Right ventricle myocardium inferior (tissue), 1 donor: ENCODE measurements at places on chromosomes 4 and X.

- no peak for DNase-seq
Observed at GRCh38 chrX:10126044-10126443, 30.7 kb upstream of the CLCN4 start.

DNA sequence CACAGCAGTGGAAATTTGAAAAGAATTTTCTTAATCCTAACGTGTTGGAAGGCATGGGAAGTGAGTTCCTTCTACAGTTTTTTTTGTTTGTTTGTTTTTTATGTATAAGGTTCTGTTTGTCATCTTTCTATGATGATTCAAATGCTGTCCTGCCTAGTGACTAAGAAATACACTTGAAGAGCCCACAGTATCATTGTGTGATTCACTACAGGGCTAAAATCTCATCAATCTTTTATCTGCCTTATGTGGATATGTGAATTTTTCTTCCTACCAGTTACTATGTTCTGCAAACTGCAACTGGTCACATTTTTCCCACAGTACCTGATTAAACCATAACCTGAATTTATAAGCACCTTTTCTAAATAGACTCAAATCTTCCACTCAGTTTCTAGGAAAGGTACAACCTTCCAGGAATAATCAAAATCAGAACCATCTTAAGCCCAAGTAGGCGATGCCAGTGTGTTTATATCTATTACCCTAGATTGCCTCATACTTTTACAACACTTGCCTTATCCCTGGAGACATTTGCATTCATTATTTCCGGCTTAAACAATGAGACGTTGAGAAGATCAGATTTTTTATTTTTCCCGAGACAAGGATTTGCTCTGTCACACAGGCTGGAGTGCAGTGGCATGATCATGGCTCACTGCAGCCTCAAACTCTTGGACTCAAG lies 214.6 kb upstream of the GALNT7 start:
- no peak for DNase-seq

- DNase-seq: no peak
Observed at GRCh38 chr4:183185018-183185417, 86.0 kb downstream of the WWC2 start.

GRCh38 chr4:48178931-48179330 lies 44.9 kb upstream of the TXK start:
- no peak for DNase-seq

DNA sequence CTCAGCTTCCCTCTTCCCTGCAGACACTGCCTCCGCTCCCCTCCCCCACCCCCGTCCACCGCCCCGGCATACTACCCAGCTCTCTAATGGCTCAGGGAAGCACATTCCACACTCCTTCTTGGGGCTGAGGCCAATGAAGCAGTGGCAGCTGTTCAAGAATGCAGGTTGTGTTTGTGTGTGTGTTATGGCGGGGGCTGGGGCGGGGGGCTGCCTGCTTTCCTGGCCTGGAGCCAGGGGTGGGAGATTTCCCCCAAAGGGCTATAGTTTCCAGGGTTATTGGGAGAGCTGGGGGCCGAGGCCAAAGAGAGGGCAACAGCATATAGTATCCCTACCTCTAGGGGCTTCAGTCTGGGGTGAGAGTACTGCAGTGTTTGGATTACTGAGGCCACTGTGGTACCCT lies 149.4 kb downstream of the EFNB1 start:
- no peak for DNase-seq

DNA sequence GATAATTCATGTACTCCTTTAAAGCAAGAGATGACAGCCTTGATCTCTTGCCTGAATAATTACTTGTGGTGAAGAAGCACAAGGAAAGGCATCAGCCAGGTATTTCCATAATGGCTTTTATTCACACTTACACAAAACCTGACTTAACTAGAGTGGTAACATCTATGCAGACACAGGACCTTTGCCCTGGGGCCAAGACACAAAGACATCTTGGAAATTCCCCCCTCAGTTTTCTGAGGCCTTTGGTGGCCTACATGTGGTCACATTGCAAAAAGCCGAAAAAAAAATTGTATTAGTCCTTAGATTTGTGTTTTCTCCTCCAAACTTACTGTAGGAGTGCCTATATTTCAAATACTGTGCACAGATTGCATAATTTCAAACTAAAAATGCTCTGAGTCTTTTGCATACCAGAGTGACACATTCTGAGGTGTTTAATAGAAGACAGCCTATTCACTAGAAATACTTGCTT lies 172.4 kb downstream of the PDGFC start:
- no peak for DNase-seq

DNA sequence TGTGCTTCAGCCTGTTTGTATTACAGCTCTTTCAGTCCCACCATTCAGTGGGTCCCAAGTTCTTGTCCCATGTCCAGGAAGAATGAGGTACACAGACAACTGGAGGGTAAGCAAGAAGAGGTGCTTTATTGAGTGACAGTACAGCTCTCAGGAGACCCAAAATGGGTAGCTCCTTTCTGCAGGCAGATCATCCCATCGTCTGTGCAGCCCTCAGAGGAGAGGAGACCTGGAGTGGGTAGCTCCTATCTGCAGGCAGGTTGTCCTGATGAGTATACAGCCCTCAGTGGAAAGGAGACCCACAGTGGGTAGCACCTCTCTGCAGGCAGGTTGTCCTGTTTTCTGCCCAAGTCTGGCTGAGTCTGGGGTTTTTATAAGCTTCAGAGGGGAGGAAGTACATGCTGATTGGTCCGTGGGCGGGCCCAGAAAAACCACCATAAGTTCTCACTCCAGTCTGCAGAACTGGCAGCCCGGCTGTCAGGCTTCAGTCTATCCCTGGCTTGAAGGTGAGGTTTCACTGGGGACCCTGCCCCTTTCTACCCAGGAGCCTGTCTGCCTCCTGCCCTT lies 18.0 kb downstream of the GRK4 start:
- DNase-seq: no peak

DNA sequence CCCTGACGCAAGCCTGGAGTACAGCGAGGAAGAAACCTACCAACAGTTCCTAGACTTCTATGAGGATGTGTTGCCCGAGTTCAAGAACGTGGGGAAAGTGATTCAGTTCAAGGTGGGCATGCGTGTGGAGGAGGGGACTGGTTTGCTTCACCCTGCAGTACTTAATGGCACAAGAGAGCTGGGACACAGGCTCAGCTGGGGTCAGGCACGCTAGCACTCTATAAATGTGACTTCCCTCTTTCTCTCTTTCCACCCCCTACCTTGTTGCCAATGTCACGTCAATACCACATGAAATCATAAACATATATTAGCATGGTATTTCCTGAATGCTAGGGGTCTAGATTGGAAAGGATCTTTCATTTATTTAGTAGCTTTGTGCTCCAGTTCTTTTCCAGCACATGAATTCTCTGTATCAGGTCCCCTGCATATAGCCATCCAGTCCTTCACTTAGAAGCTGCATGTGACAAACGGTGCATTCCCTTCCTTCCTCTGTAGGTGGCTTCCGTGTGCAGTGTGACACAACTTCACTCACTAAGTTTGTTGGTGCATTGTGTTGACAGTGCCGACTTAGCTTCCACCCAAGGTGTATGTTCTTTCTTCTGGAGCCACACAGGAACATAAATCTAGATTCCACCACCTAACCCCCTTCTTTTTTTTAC lies 25.6 kb downstream of the ZRSR2 start:
- DNase-seq: no peak

GRCh38 chr4:64670647-64671046 lies 261.4 kb upstream of the TECRL start:
- peak; percentile 39 for DNase-seq

DNA sequence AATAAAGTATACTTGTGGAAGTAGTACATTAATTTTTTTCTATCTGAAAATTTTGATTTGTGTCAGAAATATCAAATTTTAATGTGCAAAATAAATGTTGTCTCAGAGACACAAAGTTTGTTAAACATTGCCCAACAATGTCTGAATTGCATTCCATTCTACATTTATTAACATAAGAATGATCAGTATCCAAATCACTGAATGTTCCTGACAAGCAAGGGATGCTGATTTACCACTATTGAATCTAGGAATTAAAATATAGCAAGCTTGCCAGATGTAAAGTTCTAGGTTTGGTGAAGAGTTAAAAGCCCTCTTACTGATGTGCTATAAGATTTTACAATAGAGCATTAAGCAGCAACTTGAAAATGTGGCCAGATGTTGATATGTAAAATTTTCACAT lies 489.2 kb upstream of the CTSO start:
- DNase-seq: no peak

DNA sequence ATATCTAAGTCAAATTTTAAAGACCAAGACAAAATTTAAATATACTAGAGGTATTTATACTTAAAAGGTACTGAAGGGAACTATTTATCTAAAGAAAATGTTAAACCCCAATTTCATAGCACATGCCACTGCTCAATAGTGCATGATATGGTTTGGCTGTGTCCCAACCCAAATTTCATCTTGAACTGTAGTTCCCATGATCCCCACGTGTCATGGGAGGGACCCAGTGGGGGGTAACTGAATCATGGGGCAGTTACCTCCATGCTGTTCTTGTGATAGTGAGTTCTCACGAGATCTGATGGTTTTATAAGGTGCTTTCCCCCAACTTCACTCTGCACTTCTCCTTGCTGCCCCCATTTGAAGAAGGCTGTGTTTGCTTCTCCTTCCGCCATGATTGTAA lies 32.3 kb downstream of the MAML3 start:
- no peak for DNase-seq

GRCh38 chr4:37664696-37665095 lies 21.5 kb downstream of the RELL1 start:
- DNase-seq: no peak

- DNase-seq: no peak
Observed at GRCh38 chrX:9677098-9677739, 88.4 kb downstream of the GPR143 start.

DNA sequence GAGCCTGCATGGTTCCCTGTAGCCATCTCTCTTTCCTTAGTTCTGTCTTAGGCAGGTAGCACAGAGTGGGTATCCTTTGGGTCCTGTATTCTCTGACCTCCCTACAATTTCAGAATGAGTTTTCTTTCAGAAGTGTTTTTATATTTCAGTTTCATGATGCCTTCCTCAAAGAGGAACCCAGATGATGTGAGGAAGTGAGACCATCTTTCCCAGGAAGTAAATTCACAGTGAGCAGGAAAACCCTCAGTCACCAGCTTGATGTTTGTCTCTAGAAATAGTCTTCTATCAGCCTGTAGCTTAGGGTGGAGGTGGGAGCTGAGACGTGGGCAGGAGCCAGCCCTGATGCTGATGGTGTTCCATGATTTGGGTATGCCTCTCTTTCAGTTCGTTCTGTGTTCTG lies 16.9 kb downstream of the PLAC1 start:
- DNase-seq: no peak

DNA sequence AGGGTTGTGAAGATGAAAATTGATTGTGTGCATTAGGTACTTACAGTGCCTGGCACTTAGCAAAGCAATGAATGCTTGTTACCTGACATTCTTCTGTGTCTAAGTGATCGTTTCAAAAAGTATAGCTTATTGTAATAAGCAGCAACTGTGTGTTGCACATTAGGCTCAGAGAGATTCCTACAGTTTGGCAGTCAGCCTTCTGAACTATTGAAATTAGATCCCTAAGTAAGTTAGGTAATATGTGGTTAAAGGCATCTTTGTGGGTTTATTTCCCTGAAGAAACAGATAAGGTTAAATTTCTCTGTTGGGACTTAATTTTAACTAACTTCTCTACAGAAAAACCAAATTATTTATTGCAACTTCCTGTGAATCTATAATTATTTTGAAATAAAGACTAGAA lies 93.4 kb downstream of the REPS2 start:
- no peak for DNase-seq

DNA sequence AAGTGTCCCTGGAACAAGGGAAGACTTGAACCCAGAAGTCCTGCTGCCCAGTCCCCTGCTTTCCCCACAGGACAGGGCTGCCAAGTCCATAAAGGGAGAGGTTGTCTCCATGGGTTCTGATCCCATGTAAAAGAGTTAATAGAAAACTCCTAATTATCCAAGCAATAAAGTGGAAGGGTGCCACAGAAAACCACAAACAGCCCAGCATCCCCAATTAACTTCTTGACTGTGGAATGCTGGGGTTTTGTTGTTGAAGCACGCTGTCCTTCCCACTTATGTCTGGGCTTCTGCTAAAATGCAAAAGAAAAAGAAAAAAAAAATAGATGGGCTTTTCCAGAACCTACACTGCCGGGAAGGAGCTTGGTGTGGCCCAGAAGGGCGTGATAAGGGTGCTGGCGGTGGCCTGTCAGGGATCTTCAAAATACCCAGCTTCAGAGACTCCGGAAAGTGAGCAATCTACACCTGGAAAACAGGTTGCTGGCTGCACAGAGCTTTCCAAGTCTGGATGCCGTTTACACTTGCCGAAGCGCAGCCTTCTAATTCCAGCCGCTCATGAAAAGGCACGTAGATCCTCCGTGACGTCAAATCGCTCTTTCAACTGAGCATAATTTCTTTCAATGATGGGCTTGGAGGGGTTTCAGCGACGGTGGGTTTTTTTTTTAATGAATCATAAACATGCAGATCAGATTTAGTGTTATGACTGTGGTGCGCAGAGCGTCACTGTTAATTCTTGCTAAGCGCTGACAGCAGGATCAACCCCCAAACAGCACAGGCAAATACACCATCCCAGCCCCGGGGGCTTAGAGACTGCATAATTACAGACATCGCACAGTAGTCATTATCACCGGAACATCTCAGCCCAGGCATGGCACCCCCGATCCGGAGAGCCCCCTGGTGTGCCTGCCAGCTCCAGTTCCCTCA lies 197.6 kb downstream of the BCOR start:
- no peak for DNase-seq

DNA sequence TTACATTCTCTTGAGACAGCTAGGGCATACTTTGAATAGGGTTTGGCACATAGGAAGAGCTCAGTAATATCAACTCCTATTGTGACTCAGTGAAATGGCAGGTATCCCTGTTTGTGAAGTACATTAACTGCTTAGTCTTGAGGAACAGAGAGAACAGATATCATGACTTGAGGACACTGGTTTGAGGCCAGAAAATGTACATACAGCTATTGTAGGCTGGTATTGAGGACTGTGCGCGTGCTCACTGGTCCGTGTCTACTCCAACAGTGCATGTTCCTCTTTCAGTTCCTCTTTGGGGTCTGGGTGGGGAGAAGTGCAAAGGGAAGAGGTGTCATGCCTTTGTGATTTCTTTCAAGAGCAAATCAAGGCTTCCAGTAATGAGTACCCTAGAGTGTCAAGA lies 34.6 kb upstream of the TBC1D9 start:
- peak; percentile 72 for DNase-seq

DNA sequence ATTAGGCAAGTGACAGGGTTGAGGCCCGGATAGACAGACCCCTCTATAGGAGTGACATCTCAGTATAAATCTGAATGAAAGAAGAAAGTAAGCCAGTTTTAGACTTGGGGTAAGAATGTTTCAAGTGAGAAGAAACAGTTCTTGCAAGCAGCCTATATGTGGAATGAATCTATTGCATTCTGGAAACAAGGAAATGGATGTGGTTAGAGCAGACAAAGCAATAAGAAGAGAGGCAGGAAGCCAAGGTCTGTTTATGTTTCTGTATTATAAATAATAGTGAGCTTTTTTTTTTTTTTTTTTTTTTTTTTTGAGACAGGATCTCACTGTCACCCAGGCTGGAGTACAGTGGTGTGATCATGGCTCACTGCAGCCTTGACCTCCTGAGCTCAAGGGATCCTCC lies 255.8 kb downstream of the UNC5C start:
- no peak for DNase-seq

DNA sequence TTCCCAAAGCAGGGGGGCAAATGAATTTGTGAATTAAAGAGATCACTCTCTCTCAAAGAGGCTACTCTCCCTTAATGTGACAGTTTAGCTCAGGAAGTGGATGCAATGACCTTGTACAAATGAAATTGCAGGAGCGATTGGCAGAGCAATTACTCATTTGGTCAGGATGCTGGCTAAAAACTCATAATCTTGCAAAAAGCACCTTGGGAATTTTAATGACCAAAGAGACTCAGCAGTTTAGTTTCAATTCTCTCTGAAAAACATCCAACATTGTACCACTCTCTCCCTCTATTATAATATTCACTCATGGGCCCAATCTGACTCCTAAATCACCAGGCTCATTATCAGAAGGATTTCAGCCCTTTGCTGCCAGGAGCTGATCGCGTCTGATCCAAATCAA lies 26.1 kb downstream of the PDGFC start:
- DNase-seq: no peak
